ENCODE measurements at places on chromosomes 16 and 17. TPM values are rescaled to one million over a fixed set of nuclear protein-coding genes. Genes with fewer than 3 reads are reported as not detected.

- H3K36me3 ChIP-seq, result peaks cover 92% of the 10 kb centered on the region
- H3K4me3 ChIP-seq, result no peak overlapping the region
- DNase-seq, result no peak
- H3K4me1 ChIP-seq, result peaks cover 36% of the 10 kb centered on the region
- H3K27ac ChIP-seq, result no peak overlapping the region
Measured at GRCh38 chr16:8852534-8852933, 16.3 kb downstream of the CARHSP1 start.

DNA sequence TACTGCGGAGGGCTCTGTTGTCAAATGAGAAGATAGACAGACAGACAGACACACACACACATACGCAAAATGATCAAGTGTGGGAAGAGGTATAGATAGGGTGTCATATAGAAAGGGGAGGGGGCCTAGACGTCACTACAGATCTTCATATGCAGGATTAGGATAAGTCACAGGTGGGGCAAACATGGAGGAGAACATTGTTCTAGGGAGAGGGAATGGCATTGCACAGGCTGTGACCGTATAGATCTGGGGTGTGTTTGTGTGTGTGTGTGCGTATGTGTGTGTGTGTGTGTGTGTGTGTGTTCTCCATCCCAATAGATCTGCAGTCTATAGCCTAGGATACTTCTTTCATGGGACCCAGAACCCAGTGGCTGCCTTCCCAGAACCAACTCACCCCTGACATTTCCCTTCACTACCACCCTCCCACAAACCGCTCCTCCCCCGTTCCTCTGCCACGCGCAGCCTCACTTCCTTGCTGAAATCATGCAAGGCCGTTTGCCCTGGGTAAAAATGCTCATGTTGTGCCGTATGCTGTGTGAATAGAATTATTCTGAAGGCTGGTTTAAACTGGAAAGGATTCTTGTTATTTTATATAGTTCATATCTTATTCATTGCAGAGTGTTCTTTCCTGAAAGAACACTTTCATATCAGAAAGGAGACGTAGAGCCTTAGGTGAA is 50.5 kb upstream of the CCL1 start:
- no peaks in the 10 kb centered on the region for H3K4me1 ChIP-seq
- H3K4me3 ChIP-seq, result no peak overlapping the region
- H3K36me3 ChIP-seq, result no peaks in the 10 kb centered on the region
- H3K27ac ChIP-seq, result no peak overlapping the region
- H3K27me3 ChIP-seq, result peaks cover 67% of the 10 kb centered on the region
- no peak for DNase-seq

The GP2 gene
- 0.55 TPM for total RNA-seq

The PIGL gene
- total RNA-seq, result 72.0 TPM

The SERPINF2 gene
- 4.1 TPM for total RNA-seq

DNA sequence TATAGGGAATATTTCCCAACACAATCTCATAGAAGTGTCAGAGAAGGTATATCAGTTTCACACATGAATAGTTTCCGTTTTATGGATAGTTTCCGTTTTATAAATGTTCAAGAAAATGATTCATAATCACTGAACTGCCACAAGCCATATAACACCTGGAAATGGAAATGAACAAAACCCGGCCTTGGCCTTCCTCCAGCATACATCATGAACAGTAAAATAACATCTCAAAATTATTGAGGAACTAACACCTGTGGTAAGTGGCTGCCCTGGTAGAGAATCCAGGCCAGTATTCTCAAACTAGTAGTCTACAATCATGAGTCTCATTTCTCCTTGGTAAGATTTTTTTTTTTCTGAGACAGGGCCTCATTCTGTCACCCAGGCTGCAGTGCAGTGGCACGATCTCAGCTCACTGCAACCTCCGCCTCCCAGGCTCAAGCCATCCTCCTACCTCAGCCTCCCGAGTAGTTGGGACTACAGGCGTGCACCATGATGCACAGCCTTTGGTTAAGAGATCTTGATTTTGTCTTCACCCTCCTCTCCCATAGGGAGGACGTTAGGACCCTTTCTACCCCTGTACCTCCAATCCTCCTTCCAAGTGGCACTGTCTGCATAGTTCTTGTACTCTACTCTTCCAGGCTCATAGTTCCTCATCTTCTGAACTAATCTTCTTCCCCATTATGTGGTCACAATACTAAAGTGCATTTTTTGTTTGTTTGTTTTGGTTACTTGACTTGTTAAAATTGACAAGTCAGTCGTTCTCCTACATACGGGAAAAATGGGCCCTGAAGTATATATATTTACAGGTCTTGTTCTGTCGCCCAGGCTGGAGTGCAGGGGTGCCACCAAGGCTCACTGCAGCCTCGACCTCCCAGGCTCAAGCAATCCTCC is 15.0 kb upstream of the RGS9 start:
- DNase-seq, result no peak
- H3K27me3 ChIP-seq, result no peaks in the 10 kb centered on the region
- peak overlapping the region; percentile 69 for H3K4me3 ChIP-seq

The CHAD gene
- total RNA-seq, result not detected

DNA sequence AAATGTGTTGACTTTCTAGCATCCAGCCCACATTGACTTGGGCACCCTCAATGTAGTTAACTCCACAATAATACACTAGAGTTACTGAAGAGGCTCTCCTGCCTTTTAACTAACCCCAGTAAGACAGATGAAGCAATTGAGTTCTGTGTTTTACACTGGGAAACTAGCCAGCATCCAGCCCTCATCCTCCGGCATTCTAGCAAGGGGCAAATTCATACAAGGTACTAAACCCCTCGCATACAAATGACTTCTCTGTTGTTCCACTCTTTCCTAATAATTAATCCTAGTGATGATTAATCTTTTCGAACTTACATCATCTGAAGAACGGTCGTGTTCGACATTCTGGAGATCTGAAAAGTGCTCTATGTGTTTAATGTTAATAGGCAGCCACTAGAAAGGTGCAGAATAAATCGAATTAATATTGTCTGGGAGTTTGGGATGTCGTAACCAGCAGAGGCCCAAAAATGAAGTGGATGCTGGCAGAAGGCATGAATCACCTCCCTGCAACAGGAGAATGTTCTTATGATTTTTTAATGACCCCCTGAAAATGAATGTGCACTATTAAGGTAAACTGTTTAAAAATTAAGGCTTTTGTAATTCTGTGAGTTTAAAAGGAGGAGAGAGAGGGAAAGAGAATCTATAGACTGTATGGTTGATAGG is 249.4 kb downstream of the SNX29 start:
- no peaks in the 10 kb centered on the region for H3K36me3 ChIP-seq
- no peak overlapping the region for H3K27ac ChIP-seq
- no peak overlapping the region for H3K4me3 ChIP-seq

The SGSH gene
- 15.8 TPM for total RNA-seq

DNA sequence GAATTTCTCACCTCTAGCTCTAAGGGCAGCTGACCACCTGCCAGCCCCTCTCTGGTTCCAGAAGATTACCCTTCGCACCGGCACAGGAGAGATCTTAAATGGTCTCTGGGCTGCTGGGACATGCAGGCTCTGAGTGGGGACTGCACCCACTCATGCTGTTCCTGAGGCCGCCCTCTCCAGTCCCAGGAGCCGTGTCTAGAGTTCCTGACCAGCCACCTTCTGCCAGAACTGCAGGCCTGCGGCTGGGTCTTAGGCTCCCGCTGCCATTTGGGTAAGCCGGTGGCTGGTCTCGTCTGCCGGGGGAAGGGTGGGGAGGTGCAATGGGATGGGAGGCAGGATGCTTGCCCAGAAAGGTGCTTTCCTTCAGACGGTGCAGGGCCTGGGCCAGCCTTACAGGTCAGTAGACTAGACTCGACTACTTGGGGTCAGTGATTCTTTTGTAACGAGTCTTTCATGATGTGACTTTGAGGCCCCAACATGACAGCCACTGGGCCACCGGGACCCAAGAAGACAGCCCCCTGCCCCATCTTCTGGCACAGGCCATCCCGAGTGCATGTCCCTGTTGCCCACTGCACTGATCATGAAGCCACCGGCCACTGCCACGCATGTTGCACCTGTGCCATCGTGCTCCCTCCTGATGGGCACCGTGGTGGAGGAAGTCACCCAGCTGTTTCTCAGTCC is 26.4 kb downstream of the B9D1 start:
- no peaks in the 10 kb centered on the region for H3K27me3 ChIP-seq
- H3K36me3 ChIP-seq, result peaks cover 25% of the 10 kb centered on the region
- H3K4me3 ChIP-seq, result no peak overlapping the region
- peak; percentile 5 for DNase-seq
- no peak overlapping the region for H3K27ac ChIP-seq
- H3K4me1 ChIP-seq, result peaks cover 13% of the 10 kb centered on the region

DNA sequence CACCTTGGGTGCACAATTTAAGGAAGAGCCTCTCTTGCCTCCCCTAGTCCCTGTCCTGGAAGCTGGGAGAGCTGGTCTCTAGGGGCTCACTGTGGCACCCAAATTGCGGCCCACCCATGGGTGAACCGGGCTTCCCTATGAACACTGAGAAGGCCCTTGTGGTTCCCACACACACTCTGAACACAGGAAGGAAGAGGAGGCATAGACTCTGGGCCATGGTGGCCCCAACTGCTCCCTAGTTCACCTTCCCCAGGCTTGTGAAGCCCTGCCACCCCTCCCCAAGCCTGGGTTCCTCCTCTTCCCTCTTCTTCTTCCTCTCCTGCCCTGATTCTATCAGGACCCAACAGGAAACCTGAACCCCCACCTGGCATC is 10.5 kb downstream of the SREBF1 start:
- H3K27me3 ChIP-seq, result no peaks in the 10 kb centered on the region
- peak overlapping the region; percentile 94 for H3K27ac ChIP-seq
- H3K36me3 ChIP-seq, result no peaks in the 10 kb centered on the region
- H3K4me3 ChIP-seq, result no peak overlapping the region

- no peak overlapping the region for H3K27ac ChIP-seq
- H3K27me3 ChIP-seq, result no peaks in the 10 kb centered on the region
- H3K4me3 ChIP-seq, result no peak overlapping the region
- DNase-seq, result no peak
- no peaks in the 10 kb centered on the region for H3K36me3 ChIP-seq
- H3K4me1 ChIP-seq, result no peaks in the 10 kb centered on the region
Measured at GRCh38 chr16:13426269-13426668, 493.7 kb upstream of the ERCC4 start.

- no peak overlapping the region for H3K4me3 ChIP-seq
- no peaks in the 10 kb centered on the region for H3K36me3 ChIP-seq
- no peak overlapping the region for H3K27ac ChIP-seq
- H3K4me1 ChIP-seq, result peaks cover 5% of the 10 kb centered on the region
- no peaks in the 10 kb centered on the region for H3K27me3 ChIP-seq
Measured at GRCh38 chr16:29720703-29721102, 25.1 kb downstream of the C16orf54 start.

GRCh38 chr17:50645748-50646682 is 11.3 kb downstream of the ABCC3 start:
- no peak overlapping the region for H3K4me3 ChIP-seq
- no peaks in the 10 kb centered on the region for H3K36me3 ChIP-seq
- H3K4me1 ChIP-seq, result peaks cover 11% of the 10 kb centered on the region
- no peak overlapping the region for H3K27ac ChIP-seq
- DNase-seq, result no peak
- no peaks in the 10 kb centered on the region for H3K27me3 ChIP-seq

GRCh38 chr16:30758988-30759491 is 2.8 kb downstream of the CFAP119 start:
- no peak overlapping the region for H3K27ac ChIP-seq
- DNase-seq, result no peak
- peaks cover 14% of the 10 kb centered on the region for H3K36me3 ChIP-seq
- H3K27me3 ChIP-seq, result no peaks in the 10 kb centered on the region

The IRX6 gene
- total RNA-seq, result not detected

- H3K4me3 ChIP-seq, result no peak overlapping the region
- no peak overlapping the region for H3K27ac ChIP-seq
- H3K4me1 ChIP-seq, result peaks cover 13% of the 10 kb centered on the region
- no peak for DNase-seq
- H3K27me3 ChIP-seq, result no peaks in the 10 kb centered on the region
- H3K36me3 ChIP-seq, result no peaks in the 10 kb centered on the region
Measured at GRCh38 chr17:69064476-69064875, 3.7 kb upstream of the ABCA9 start.

GRCh38 chr17:48121923-48122664 is 14.5 kb downstream of the SNX11 start:
- H3K36me3 ChIP-seq, result peaks cover 53% of the 10 kb centered on the region
- H3K27ac ChIP-seq, result no peak overlapping the region
- no peaks in the 10 kb centered on the region for H3K4me1 ChIP-seq
- H3K27me3 ChIP-seq, result no peaks in the 10 kb centered on the region
- no peak for DNase-seq

- no peak for DNase-seq
- no peak overlapping the region for H3K4me3 ChIP-seq
- peaks cover 46% of the 10 kb centered on the region for H3K27me3 ChIP-seq
- no peaks in the 10 kb centered on the region for H3K4me1 ChIP-seq
Measured at GRCh38 chr16:58472827-58473226, 27.1 kb upstream of the NDRG4 start.

The MRPL27 gene
- 52.5 TPM for total RNA-seq

DNA sequence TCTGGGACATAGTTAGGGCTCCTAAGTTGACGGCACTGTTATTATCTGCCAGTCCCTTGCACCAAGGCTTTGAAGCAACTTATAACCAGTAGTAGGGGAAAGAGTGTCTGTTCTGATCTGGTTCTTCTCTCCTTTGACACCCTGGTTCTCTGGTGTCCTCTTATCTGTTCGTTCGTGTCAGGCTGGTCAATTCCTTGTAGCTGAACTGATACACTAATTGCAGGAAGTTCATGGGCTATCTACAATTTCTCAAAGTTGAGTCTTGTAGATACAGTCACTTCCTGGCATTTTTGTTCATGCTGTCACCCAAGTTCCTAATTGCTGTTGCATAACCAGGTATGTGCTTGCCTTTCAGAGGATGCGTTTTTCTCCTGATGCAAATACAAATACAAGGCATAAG is 17.3 kb upstream of the MYO1D start:
- no peaks in the 10 kb centered on the region for H3K27me3 ChIP-seq
- H3K36me3 ChIP-seq, result no peaks in the 10 kb centered on the region

DNA sequence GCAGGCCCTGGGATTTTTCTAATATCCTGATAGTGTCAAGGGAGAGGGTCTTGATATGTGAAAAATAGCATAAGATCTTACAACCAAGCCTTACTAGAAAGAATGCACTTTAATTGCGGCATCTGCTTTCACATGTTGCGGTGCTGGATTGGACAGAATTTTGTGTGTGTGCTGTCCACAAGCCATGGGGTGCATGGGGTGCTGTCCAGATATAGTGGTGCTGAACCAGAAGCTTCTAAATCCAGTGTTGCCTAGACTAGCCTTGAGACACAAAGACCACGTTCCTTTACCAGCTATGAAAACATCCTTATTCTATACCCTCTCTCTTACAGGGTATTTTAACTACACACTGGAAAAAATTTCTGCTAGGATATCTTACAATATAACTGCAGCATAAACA is 244.0 kb downstream of the TMEM114 start:
- H3K27ac ChIP-seq, result no peak overlapping the region
- DNase-seq, result no peak
- H3K4me3 ChIP-seq, result no peak overlapping the region
- no peaks in the 10 kb centered on the region for H3K4me1 ChIP-seq
- no peaks in the 10 kb centered on the region for H3K36me3 ChIP-seq

The WNT9B gene
- not detected for total RNA-seq

GRCh38 chr17:75152922-75153779 is 1.2 kb downstream of the JPT1 start:
- H3K4me3 ChIP-seq, result peak overlapping the region; percentile 82
- DNase-seq, result no peak

GRCh38 chr16:67071476-67072048 is 38.2 kb upstream of the PHAF1 start:
- H3K27ac ChIP-seq, result no peak overlapping the region
- H3K4me1 ChIP-seq, result no peaks in the 10 kb centered on the region
- peaks cover 68% of the 10 kb centered on the region for H3K36me3 ChIP-seq
- no peak for DNase-seq
- H3K4me3 ChIP-seq, result no peak overlapping the region

The GNGT2 gene
- total RNA-seq, result not detected

- H3K27me3 ChIP-seq, result no peaks in the 10 kb centered on the region
- peaks cover 34% of the 10 kb centered on the region for H3K4me1 ChIP-seq
- peaks cover 6% of the 10 kb centered on the region for H3K36me3 ChIP-seq
- no peak overlapping the region for H3K27ac ChIP-seq
- DNase-seq, result peak; percentile 14
- no peak overlapping the region for H3K4me3 ChIP-seq
Measured at GRCh38 chr16:67780847-67781564, 25.4 kb downstream of the RANBP10 start.

Data from stomach (tissue), 19 donors.